ENCODE measurements at places on chromosomes 12 and 14.

DNA sequence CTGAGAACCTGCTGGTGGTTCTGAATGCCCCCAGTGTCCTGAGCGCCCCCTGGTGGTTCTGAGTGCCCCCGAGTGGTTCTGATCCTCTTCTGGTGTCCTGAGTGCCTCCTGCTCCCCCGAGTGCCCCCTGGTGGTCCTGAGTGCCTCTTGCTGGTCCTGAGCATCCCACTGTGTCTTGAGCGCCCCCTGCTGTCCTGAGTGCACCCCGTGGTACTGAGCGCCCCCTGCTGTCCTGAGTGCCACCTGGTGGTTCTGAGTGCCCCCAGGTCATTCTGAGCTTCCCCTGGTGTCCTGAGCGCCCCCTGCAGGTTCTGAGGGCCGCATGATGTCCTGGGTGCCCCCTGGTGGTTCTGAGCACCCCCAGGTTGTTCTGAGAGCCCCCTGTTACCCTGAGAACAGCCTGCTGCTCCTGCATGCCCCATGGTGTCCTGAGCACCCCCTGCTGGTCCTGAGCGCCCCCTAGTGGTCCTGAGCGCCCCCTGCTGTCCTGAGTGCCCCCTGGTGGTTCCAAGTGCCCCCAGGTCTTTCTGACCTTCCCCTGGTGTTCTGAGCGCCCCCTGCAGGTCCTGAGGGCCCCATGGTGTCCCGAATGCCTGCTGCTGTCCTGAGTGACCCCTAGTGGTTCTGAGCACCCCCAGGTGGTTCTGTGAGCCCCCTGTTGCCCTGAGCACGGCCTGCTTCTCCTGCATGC, 1165.4 kb downstream of the TMEM121 start:
- DNase-seq, result no peak

DNA sequence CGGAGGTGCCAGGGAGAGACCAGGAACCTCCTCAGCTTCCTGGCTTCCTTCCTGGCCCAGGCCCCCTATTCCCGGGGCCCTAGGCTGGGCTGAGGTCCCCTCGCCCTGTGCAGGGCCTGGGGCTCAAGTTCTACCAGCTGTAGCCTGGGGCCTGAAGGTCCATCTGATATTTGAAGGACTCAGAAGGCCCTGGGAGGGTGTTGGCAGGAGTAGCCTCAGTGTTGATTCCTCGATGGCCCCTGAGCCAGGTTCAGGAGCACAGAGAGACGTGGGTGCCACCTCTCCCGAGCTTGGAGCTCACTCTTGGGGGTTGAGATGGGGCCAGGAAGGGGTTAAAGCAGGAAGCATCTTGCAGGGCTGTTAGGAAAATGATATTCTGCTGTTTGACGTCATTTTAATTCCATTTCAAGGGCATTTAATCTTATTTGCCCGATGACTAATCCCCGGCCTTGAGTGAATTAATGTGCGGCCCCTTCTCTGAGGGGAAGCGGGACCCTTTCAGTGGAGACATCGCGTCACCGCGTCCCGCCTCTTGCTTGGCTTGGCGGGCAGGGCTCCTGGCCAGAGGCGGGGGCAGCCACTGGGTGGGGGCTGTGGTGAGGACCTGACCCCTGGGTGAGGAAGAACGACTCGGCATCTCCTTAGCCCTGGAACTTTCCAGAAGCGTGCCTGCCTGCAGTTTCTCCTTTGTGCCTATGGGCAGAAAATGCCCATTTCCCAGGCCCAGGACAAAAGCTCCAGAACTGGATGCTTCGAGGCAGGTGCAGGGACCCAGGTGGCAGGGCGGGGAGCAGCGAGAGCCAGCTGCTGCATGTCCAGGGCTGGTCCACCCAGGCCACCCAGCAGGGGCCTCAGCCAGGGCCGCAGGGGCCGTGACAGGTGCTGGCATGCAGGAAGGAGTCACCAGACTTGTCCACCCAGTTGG, 158.3 kb downstream of the KIF26A start:
- DNase-seq, result no peak

GRCh38 chr12:47079981-47080724, 394 bp upstream of the AMIGO2 start:
- DNase-seq, result no peak

DNA sequence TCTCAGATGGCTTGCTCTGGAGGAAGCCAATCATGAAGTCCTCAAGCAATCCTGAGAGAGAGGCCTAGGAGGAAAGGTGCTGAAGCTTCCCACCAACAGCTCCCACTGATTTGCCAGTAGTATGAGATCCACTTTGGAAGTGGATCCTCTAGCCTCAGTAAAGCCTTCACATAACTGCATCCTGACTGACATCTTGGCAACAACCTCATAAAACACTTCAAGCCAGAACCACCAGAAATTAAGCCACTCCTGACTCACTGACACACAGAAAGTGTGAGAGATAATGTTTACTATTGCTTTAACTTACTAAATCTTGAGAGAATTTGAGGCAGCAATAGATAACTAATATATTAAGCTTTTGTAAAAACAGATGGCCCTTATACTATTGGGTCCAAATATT, 11.7 kb upstream of the TMX1 start:
- DNase-seq, result no peak

GRCh38 chr12:82524641-82525040, 162.1 kb upstream of the TMTC2 start:
- DNase-seq, result no peak

- DNase-seq, result no peak
These were observed 22.6 kb upstream of the CRACR2A start for GRCh38 chr12:3775385-3776035.

GRCh38 chr14:106530423-106531107, 1004.2 kb downstream of the TMEM121 start:
- DNase-seq, result no peak

GRCh38 chr12:80848858-80849257, 88.9 kb downstream of the LIN7A start:
- no peak for DNase-seq

DNA sequence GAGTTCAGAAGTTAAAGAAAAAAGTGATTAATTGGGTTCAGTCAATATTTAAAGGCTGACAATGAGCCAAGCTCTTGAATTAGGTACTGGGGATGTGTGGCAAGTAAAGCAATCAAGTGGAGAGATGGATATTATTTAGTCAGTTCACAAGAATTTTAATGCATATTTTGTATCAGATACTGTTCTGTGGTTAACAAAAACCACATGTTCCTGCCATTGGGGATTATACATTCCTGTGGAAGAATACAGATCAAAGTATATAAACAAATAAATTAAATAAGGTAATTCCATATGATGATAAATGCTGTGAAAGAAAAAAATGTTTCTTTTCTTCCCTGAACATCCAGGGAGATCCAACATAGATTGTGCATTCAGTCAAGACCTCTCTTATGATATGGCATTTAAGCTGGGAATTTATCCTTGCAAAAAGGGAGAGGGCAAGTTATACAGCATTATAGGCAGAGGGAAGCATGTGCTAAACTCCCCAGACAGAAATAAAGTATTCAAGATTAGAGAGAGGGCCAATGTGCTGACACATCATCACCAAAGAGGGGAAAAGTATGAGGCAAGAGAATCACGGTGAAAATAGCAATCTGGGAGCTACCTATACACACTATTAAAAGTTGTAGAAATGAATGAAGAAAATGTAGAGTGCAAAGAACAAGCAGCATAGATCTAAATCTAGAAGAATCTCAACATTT, 17.6 kb upstream of the A2M start:
- DNase-seq, result no peak

GRCh38 chr12:26091822-26092221, 33.0 kb downstream of the BHLHE41 start:
- DNase-seq, result no peak

- no peak for DNase-seq
These were observed 239.0 kb downstream of the ADAMTS20 start for GRCh38 chr12:43312991-43313505.

GRCh38 chr12:66194122-66194521, 5.1 kb downstream of the IRAK3 start:
- DNase-seq, result no peak

- DNase-seq, result no peak
These were observed 113.0 kb downstream of the RMST start for GRCh38 chr12:97575403-97576193.

GRCh38 chr12:92551210-92551609, 151.6 kb upstream of the PLEKHG7 start:
- DNase-seq, result no peak

DNA sequence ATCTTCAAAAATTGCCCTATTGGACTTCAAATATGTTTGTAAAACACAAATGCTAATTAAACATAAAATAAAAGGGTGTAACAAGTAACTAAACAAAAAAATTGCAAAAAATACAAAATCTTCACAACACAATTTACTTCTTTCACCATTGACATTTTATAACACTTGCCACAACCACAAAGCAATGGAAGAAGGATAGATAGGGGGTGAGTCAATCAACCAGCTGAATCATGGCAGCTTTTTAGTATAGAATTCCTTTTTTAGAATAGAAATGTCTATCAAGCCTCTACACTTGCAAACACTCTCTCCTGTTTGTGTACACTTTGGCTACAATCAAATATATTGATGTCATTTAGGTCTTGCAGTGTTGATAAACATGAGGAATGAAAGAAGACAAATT, 232.7 kb downstream of the SLC16A7 start:
- DNase-seq, result no peak

- no peak for DNase-seq
These were observed 558.2 kb downstream of the FLRT2 start for GRCh38 chr14:86088156-86088555.

DNA sequence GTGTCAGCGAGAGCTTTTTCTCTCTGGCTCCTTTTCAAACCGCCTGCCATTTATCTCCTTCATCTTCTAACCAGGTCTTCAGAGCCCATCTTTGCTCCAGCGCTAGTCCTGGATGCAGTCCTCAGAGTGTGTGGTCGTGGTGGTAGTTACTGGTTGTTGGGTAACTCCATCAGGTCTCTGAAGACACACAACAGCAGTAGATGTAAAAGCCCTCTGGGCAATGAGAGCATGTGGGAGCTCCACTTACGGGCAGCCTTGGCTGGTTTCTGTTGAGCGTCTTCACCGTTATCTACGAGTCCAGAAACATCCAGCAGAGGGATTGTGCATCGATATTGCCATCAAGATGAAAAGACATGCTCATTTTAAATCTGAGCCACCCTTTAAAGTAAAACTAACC, 61.2 kb downstream of the FBXL14 start:
- no peak for DNase-seq

DNA sequence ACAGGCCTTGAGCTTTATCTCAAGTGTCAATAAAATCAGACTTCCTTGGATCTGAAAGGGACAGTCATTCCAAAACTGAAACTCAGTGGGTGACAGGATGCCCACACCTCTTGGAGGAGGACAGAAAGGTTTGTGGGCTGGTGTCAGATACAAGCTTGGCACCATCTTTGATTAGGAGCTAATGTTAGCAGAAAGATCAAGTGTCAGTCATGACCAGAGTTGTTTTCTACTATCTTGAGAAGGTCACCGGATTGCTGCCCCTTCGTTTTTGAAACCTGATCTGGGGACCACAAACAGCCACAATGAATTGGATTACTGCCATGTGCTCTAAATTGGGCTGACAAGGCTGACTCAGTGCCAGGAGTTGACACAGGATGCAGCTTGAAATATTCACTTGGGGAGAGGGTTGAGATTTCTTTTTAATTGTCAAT, 88.3 kb downstream of the OTOGL start:
- DNase-seq, result no peak

DNA sequence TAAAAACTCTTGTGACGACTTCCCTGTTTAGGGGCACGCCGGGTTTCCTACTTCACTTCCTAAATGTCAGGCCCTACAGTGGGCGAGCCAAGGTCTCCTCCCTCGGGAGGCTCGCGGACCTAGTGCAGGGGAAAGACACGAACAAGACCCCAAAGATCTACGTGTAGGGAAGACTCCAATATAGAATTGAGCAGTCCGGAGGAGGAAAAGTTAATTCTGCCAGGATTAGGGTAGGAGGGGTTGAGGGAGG, 564 bp downstream of the ATXN3 start:
- DNase-seq, result no peak

DNA sequence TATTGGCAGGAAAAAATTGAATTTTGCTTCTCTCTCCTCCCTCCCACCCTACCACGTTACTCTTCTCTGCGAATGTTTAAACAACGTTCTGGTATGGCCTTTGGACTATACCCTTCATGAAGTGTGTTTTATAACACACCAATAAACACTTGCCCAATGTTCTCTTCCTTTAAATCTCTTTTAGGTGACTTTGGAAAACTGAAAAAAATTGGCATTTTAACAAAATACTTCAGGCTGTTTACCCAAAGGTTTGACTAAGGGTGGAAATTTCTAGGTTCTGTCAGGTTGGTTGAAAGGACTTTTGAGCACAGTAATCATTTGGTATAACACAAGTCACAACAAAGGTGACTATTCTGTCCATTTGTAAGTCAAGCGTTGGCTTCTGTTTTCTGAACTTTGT, 446.8 kb downstream of the AEBP2 start:
- no peak for DNase-seq

GRCh38 chr12:114769634-114770033, 85.7 kb upstream of the TBX3 start:
- no peak for DNase-seq

DNA sequence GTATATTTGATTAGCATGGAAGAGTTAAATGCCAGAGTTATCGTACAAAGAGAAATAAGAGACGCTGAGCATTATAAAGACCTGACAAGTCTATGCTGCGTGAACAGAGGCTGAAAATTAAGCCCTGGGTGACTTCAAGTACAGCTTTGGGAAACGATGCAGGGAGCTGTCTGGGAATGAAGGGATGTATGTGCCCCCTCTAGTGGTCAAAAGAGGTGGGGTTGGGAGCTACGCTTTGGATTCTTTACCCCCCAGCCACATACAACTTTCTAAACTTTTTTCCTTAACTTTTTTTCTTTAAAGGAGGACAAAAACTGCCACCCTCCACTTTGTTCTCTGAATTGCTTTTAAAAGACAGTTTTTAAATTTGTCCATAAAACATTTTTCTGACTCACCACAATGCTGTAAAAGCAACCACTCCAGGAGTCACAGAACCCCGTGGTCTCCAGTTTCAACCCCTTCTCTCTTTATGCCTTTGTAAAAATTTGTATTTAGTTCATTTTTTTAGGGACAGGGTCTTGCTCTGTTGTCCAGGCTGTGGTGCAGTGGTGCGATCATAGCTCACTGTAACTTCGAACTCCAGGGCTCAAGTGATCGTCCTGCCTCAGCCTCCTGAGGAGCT, 59.4 kb downstream of the ZNF664 start:
- DNase-seq, result no peak

DNA sequence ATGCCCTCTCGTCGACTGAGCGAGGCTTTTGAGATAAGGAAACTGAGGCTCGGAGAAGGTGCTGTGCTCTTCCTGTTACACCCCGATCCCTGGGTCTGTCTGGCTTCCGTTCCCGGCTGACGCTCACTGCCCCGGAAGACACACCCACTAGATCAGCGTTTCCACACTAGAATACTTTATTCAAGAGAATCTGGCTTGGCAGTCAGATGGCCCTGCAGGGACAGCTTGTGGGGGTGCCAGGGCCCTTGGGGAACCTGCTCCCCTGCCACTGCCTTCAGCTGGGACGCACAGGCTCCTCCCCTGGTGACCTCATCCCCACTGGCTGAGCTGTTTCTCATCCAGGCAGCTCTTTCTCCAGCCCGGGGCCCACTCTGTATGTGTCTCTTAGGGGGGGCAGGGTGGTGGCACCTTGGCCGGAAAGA, 13.7 kb downstream of the PGF start:
- DNase-seq, result no peak

GRCh38 chr14:101075025-101075800, 171.7 kb upstream of the RTL1 start:
- DNase-seq, result no peak
